Fibroblast of skin of left biceps (primary cell): ENCODE measurements at places on chromosomes 5 and 9.

DNA sequence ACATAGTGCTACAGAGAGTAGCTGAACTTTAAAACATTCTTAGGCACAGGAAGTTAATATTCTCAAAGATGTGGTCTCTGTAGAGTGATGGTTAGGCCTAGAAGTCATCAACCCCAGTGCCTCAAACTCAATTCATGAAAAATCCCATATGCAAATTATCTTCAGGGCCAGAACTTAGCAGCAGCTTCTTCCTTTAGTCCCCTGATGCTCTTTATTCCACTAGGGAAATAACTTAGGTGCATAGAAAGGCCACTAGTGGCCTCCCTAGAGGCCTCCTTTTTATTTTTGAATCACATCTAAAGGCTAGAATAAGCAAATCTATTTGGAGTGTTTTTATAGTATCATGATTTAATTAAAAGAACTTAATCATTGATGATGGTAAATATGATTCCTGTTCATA is 88.3 kb downstream of the GIN1 start:
- DNase-seq, result no peak

- DNase-seq, result no peak
These were observed 29.4 kb downstream of the FSTL4 start for GRCh38 chr5:133582971-133583370.

DNA sequence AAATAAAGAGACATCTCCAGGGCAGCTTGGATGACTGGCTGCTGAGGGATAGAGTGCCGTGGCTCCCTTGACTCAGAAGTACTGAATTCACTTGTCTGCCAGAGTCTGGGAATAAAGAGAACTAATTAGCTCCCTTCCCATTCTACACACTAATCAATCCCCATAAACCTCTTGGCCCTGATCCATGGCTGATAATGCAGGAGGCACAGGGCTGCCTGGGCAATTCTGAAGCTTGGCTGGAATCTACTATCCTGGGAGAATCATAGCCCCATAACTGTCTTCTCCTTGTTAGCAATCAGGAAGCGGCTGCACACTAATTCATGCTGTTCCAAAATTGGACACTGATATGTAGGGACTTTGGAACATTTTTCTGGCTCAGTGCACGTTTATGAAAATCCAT is 197.7 kb downstream of the PTTG1 start:
- no peak for DNase-seq

- no peak for DNase-seq
These were observed 267.5 kb upstream of the ITGA1 start for GRCh38 chr5:52520171-52520570.
